DMS79 (cell line): ENCODE measurements at places on chromosomes 5 and 9.

DNA sequence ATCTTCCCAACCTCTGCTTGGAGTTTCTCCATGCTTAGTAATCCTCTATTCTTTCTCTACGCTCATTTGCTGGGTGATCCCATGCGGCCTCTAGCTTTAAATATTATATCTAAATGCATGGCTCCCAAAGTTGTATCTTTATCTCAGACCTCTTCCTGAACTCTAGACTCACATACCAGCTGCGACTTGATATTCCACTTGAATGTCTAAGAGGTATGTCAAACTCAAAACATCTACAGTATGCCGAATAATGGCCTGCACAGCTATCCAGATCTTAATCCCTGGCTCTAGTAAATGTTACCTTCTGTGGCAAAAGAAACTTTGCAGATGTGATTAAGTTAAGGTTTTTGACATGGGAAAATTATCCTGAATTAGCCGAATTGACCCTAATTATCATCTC lies 179.2 kb downstream of the TTC39B start:
- DNase-seq: no peak

DNA sequence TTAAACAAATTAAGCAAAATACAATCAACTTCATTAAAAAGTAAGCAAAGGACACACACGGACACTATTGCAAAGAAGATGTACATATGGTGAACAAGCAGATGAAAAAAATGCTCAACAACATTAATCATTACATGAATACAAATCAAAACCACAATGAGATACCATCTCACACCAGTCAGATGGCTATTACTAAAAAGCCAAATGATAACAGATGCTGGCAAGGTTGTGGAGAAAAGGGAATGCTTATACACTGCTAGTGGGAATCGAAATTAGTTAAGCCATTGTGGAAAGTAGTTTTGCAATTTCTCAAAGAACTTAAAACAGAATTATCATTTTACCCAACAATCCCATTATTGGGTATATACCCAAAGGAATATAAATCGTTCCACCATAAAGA lies 636.2 kb upstream of the ST8SIA4 start:
- no peak for DNase-seq

DNA sequence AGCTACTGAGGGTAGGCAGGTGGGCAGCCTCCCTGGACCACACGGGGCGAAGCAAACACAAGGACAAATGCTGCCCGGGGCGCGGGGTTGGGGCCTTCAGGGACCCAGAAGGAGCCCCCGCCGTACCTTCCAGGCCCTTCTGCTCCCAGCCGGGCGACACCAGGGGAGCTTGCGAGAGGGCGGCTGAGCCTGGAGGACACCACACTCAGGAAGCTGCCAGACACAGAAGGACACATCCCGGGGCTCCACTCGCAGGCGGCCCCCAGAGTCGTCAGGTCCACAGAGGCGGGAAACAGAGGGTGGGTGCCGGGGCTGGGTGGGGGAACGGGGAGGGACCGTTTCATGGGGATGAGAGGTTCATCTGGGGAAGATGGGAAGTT lies 58.5 kb upstream of the UBAC1 start:
- DNase-seq: no peak

GRCh38 chr9:35114113-35114839 lies 1.4 kb downstream of the ATOSB start:
- peak; percentile 75 for DNase-seq

GRCh38 chr9:134485653-134486052 lies 155.9 kb upstream of the COL5A1 start:
- no peak for DNase-seq

GRCh38 chr9:124388275-124389048 lies 26.8 kb downstream of the PSMB7 start:
- DNase-seq: no peak

- DNase-seq: no peak
Measured at GRCh38 chr9:116658265-116658664, 28.8 kb upstream of the TRIM32 start.

DNA sequence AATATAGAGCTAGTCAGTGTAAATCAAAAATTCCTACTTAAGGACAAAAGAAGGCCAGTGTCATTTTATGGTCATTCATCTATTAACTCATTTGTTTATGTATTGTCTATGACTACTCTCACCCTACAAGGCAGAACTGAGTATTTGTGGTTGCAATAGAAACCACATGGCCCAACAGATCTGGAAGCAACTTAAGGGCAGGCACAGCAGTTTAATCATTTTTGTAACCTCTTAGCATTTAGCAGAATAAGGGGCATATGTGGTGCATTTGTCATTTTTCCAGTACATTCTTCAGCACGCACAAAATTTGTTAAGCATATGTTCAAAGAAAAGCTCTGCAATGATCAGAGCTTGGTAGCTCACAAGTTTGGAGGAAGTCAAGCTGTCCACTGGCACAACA lies 1.1 kb downstream of the FKBP15 start:
- no peak for DNase-seq
